ENCODE measurements at places on chromosomes 3 and 15.

GRCh38 chr3:187227658-187228258 is 30.5 kb downstream of the RTP1 start:
- DNase-seq = no peak

- no peak for DNase-seq
Observed at GRCh38 chr3:81643721-81644120, 117.7 kb downstream of the GBE1 start.

- DNase-seq = no peak
Observed at GRCh38 chr15:57090496-57090859, 172.0 kb downstream of the TCF12 start.

DNA sequence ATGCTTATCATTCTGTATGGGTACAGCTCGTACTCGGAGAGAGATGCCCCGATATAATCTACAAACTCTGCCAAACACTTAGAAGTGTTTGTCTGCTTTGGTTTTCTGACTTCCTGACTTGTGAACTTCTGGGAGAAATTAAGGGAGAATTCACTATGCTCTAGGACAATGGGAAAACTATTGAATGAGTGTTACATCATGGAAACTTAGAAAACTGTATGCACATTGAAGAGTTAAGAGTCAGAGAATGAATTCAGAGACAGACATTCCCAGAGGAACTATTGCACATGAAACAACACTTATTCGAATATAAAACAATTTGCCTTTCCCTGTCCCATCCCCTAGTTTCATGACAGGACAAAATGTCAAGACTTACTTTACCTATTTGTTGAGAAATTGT is 57.8 kb downstream of the DTWD1 start:
- no peak for DNase-seq

DNA sequence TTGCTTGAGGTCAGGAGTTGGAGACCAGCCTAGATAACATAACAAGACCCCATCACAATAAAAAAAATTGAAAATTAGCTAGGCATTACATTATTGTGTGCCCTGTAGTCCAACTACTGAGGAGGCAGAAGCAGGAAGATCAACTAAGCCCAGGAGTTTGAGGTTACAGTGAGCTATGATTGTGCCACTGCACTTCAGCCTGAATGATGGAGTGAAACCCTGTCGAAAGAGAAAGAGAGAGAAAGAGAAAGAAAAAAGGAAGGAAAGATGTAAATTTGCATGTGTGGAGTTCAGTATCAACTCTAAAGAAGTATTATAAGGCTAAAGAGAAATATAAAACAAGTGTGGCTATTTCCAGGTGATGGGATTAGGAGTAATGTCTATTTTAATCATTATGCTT is 661.4 kb downstream of the RBMS3 start:
- no peak for DNase-seq

GRCh38 chr3:138724443-138724842 is 110.3 kb downstream of the PIK3CB start:
- no peak for DNase-seq

GRCh38 chr15:25743548-25744275 is 119.4 kb downstream of the ATP10A start:
- no peak for DNase-seq

DNA sequence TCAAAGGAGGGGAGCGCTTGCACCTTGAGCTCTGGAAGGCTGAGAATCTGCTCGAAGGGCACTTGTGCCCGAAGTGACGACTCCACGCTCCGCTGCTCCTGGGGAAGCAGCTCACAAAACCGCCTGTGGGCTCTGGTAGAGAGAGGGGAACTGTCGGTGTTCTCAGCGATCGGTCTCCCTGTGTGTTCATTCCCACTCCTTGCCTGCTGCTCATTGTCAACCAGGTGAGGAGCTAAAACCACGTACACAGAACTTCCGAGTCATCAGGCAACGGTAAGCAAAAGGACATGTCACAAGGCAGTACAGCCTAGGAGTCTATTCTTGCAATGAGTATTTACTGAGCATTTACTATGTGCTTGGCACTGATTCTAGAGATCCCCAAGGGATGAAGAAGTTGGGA is 1.5 kb downstream of the CIB1 start:
- DNase-seq = no peak

DNA sequence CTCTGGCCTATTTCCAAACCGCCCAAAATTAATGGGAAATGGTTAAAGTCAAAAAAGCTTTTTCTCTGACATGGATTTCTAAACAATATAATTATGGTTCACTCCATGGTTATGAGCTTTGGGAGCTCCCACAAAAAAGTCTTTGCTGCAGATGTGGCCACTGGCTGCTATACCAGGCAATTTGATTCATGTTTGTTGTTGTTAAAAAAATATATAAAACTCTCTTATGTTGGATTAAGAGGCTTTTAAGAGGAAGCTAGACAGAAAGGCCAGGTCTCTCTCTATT is 258.6 kb downstream of the TIGIT start:
- no peak for DNase-seq

- no peak for DNase-seq
Observed at GRCh38 chr3:179513862-179514261, 48.9 kb upstream of the ACTL6A start.

DNA sequence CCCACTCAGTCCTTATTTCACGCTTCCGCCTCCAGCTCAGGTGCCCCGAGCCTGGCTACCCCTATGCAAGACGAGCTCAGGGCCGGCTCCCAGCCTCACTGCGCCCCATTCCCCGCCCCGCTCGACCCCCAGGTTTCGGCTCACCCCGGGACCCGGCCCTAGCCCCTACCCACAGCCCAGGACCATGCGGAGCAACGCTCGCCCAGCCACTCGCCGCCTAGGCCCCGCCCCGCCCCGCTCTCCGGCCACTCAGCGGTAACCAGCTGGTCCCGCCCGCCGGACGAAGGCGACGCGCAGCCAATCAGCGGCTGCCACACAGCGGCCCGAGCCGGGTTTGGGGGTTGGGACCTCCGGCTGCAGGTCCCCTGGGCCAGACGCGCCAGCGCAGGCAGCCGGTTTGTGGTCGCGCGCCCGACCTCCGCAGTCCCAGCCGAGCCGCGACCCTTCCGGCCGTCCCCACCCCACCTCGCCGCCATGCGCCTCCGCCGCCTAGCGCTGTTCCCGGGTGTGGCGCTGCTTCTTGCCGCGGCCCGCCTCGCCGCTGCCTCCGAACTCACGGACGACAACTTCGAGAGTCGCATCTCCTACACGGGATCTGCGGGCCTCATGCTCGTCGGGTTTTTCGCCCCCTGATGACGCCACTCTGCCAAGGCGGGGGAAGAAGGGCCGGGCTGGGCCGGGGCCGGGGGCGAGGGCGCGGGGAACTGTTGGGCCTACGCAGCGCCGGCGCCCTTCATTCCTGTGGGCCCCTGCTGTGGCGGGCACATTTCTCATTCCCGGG is at the start of gene CATSPER2:
Gene CATSPER2, minus strand, starts transcription at position 196 of the 781 bp plus-strand sequence. CDS start 783 bp downstream, outside the sequence.
- DNase-seq = no peak

GRCh38 chr3:148992027-148992634 is 791 bp downstream of the GYG1 start:
- no peak for DNase-seq

DNA sequence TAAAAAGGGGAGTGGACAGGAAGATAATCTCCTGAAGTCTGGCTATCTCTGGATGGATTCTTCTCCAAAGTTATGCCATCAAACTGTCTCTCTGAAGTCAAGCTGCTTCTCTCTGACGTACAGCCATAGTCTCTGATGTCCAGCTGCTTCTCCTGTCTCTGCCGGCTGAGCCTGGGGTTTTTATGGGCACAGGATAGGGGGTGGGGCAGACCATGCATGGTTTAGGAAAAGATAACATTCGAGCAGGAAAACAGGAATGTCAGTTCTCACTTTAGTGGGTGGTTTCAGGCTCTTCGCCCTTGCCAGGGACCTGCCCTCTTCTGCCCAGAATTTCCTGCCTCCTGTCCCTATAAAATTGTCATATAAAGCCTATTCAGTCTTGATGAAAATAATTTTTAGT is 110.9 kb upstream of the ROBO1 start:
- DNase-seq = no peak

GRCh38 chr3:177231242-177231641 is 34.0 kb upstream of the TBL1XR1 start:
- DNase-seq = no peak

DNA sequence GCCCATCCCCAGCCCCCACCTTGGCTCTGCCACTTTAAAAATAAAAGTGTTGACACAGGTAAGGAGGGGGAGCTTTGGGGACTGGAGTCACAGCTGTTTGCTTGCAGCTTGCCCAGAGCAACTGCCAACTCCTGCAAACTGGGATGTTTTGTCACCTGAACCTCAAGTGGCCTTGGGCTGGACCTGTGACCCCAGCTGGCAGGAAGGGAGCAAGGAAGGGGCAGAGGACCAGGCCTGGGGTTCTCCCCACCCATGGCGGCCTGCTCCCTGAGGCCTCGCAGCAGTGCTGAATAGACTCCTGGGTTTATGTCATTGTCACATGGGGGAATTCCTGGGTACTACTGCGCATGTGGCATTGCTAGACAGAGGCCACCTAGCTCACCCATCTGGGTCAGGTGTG is 246.9 kb upstream of the TLE3 start:
- DNase-seq = no peak

DNA sequence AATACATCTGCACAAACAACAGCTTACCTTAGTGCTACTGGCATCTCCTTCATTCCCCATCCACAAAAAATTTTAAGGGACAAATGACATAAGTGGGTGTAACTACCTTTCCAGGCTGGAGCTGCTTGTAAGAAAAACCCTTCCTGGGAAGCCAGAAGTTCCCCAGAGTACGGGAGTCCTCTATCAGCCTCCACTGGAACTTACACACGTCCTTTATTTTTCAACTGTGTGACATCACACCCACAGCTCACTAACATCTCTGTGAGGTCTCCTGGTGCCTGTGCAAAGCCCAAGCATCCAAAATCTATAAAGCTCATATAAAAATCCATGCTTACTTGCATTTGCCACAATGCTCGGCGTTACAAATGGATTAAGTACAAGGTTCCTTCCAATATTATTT is 27.6 kb downstream of the LRIG1 start:
- DNase-seq = no peak

GRCh38 chr3:115814778-115815380 is 191.6 kb downstream of the GAP43 start:
- DNase-seq = no peak

DNA sequence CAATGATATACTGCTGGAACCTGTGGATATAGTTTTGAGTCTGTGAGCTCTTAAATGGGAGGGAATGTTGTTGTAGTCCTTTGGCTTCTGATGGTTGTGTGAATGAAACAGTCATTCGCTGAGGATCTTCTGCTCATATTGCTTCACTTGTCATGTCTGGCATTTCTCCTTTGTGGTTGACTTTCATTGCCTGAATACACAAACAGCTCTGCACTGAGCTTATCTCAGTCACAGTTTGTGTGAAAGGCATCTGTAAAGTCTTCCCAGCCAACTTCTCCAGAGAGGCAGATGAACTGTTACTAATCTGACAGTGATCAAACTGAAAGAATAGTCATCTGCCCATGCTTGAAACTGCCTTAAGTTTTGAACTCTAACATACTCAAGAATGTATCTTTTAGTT is 59.8 kb downstream of the TMED3 start:
- no peak for DNase-seq

DNA sequence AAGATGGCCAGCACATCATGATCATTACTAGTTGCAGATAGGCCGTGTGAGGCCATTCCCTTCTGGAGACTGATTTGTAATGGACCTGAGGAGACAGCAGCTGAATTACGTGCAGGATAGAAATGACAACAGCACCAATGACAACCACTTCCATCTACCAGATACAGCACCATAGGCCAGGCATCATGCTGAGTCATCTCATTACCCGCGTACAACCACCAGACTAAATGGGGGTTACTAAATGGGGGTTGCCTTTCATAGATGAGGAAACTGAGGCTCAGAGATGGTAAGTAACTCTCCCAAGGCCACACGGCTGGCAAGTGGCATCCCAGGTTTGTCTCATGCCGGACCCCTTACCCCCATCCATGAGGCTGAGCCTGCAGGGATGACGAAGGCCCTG is 32.8 kb upstream of the FAM107A start:
- no peak for DNase-seq

DNA sequence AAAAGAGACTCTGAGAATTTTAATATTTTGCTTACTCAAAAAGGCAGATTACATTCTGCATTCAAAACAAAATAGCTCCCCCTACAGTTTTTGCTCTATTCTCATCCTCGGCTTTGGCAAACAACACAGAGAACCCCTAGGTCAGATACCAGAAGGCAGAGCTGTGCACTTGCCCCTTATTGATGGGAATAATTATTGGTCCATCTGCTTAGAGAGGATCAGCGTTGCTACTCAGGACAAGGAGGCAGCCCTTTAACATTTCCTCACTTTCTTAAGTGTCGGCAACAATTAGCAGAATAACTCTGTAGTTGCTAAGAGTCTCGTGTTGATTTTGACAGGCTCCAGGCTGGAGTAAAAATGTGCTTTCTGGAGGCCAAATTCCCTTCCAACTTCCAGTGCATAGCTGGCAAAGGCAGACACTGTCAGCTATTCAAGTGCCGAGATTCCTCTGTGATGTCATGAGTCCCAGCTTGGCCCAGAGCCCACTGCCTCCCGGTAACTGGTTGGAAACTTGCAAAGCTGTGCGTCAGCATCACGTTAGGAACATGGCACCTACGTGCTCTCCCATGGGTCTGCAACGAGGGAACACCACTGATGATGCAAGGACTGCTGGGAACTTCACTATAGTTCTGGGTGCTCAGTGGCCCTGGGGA is 482.7 kb upstream of the ADAMTS9 start:
- no peak for DNase-seq
